ENCODE measurements at places on chromosomes 4 and X. TPM values are rescaled to one million over a fixed set of nuclear protein-coding genes. Genes with fewer than 3 reads are reported as not detected.
A peak's percentile ranks its signal among the peaks of the same experiment; 100 is the strongest.

Gene WNK3
- total RNA-seq = 0.29 TPM

- H3K27me3 ChIP-seq = no peaks in the 10 kb centered on the region
- no peaks in the 10 kb centered on the region for H3K36me3 ChIP-seq
- no peak overlapping the region for H3K4me3 ChIP-seq
- H3K4me1 ChIP-seq = no peaks in the 10 kb centered on the region
- no peak overlapping the region for H3K27ac ChIP-seq
Observed at GRCh38 chr4:52010986-52011385, 9.2 kb downstream of the LRRC66 start.

Gene SCML2
- total RNA-seq = 0.85 TPM

GRCh38 chr4:23805450-23805851 lies 84.4 kb downstream of the PPARGC1A start:
- DNase-seq = no peak
- no peaks in the 10 kb centered on the region for H3K27me3 ChIP-seq
- H3K4me1 ChIP-seq = no peaks in the 10 kb centered on the region
- H3K27ac ChIP-seq = no peak overlapping the region

- H3K36me3 ChIP-seq = no peaks in the 10 kb centered on the region
- no peak overlapping the region for H3K27ac ChIP-seq
- H3K27me3 ChIP-seq = peaks cover 2% of the 10 kb centered on the region
- H3K4me3 ChIP-seq = no peak overlapping the region
- DNase-seq = no peak
Observed at GRCh38 chrX:106791495-106791894, 11.0 kb upstream of the TBC1D8B start.

Gene TLR3
- total RNA-seq = 2.9 TPM

GRCh38 chr4:166838975-166839614 lies 395.2 kb downstream of the SPOCK3 start:
- no peak overlapping the region for H3K27ac ChIP-seq
- no peaks in the 10 kb centered on the region for H3K36me3 ChIP-seq
- DNase-seq = no peak
- no peak overlapping the region for H3K4me3 ChIP-seq
- no peaks in the 10 kb centered on the region for H3K4me1 ChIP-seq

GRCh38 chrX:148691456-148691855 lies 191.0 kb downstream of the AFF2 start:
- no peaks in the 10 kb centered on the region for H3K4me1 ChIP-seq
- H3K27me3 ChIP-seq = no peaks in the 10 kb centered on the region
- H3K4me3 ChIP-seq = no peak overlapping the region
- H3K27ac ChIP-seq = no peak overlapping the region

DNA sequence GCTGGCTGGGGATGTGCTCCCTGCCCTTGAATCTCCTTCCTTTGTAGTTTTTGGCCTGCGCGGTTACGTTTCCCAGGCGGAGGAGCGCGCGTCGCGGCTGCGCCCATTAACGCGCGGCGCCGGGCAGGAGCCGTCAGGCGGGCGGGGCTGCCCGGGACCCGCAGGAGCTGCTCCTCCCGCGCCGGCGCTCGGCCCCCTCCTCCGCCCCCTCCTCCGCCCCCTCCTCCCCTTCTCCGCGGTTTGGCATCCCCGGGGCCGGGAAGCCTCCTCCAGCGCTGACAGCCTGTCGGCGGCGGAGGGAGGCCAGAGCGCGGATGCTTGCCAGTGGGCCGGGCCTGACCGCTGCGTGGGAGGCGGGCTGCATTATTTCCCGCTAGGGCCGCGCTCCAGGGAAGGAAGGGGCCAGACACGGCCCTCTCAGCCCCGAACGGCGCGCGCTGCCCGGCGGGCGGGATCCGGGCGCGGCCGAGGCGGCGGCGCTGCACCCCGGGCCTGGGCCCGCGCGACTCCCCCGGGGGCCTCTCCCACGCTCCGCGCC lies at the start of gene DCLK2:
Gene DCLK2 (plus strand): TSS at position 405 of the 538 bp plus-strand sequence. CDS start 583 bp downstream, outside the sequence.
- H3K4me1 ChIP-seq = no peaks in the 10 kb centered on the region
- no peak within 1 kb of the TSS for H3K4me3 ChIP-seq
- no peaks in the 10 kb centered on the region for H3K36me3 ChIP-seq

- H3K36me3 ChIP-seq = no peaks in the 10 kb centered on the region
- no peak overlapping the region for H3K27ac ChIP-seq
- H3K4me1 ChIP-seq = no peaks in the 10 kb centered on the region
- DNase-seq = no peak
- no peak overlapping the region for H3K4me3 ChIP-seq
- H3K27me3 ChIP-seq = no peaks in the 10 kb centered on the region
Observed at GRCh38 chrX:14817571-14817970, 55.3 kb downstream of the FANCB start.

DNA sequence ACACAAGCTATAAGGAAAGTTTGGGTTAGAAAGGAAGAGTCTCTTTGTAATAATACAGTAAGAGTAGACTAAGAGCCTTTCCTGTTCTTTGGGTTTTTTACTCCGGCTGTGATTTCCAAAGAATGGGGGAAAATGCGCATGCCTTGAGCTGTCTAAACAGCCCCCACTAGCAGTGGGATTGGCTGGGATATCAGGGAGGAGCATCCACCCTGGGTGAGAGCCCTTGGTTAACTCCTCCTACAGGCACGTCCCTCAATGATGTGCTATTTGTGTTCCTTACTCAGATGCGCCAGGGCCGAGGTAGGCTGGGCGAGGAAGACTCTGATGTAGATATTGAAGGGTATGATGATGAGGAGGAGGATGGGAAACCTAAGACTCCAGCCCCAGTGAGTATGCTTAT lies 74.0 kb upstream of the OGT start:
- no peak for DNase-seq
- no peak overlapping the region for H3K27ac ChIP-seq
- no peaks in the 10 kb centered on the region for H3K4me1 ChIP-seq

Gene ADD1
- total RNA-seq = 264 TPM

- H3K36me3 ChIP-seq = no peaks in the 10 kb centered on the region
- DNase-seq = no peak
- H3K4me1 ChIP-seq = no peaks in the 10 kb centered on the region
- H3K27ac ChIP-seq = no peak overlapping the region
- H3K27me3 ChIP-seq = no peaks in the 10 kb centered on the region
- no peak overlapping the region for H3K4me3 ChIP-seq
Observed at GRCh38 chr4:57075367-57075766, 34.8 kb downstream of the IGFBP7 start.

Gene ENPP6
- total RNA-seq = not detected

Gene NXF3
- total RNA-seq = not detected

Gene POLN
- total RNA-seq = 2.6 TPM

- H3K27ac ChIP-seq = no peak overlapping the region
- DNase-seq = no peak
- H3K36me3 ChIP-seq = no peaks in the 10 kb centered on the region
- H3K4me1 ChIP-seq = no peaks in the 10 kb centered on the region
Observed at GRCh38 chrX:3582451-3582850, 131.0 kb downstream of the PRKX start.

GRCh38 chr4:13555325-13555724 lies 11.0 kb upstream of the NKX3-2 start:
- DNase-seq = no peak
- no peak overlapping the region for H3K4me3 ChIP-seq

DNA sequence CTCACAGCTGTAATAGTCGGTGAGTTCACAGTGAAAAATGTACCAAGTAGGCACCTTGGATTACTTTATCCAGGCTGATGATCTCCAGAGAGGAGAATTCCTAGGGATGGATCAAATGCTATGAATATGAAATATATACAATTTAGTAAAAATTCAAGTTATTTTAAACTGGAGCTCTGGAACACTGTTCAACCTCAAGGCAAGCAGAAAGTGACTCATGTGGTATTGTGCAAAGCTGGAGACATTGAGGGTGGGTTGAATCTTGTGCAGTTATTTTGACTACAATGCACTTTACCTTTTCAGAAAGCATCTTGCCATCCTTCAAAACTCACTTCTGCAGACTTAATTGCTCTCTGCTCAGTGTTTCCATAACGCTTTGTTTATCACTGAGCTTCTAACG lies 43.4 kb downstream of the OSTC start:
- no peak overlapping the region for H3K27ac ChIP-seq
- H3K4me3 ChIP-seq = no peak overlapping the region
- H3K27me3 ChIP-seq = no peaks in the 10 kb centered on the region
- H3K36me3 ChIP-seq = no peaks in the 10 kb centered on the region

- no peaks in the 10 kb centered on the region for H3K4me1 ChIP-seq
- DNase-seq = no peak
- H3K27ac ChIP-seq = no peak overlapping the region
- no peak overlapping the region for H3K4me3 ChIP-seq
- peaks cover 49% of the 10 kb centered on the region for H3K27me3 ChIP-seq
Observed at GRCh38 chr4:2062168-2062807, 3.2 kb downstream of the NAT8L start.

- H3K4me1 ChIP-seq = peaks cover 13% of the 10 kb centered on the region
- H3K27me3 ChIP-seq = no peaks in the 10 kb centered on the region
- H3K4me3 ChIP-seq = no peak overlapping the region
- DNase-seq = no peak
- H3K27ac ChIP-seq = no peak overlapping the region
Observed at GRCh38 chrX:10120828-10121227, 35.9 kb upstream of the CLCN4 start.

- H3K27me3 ChIP-seq = no peaks in the 10 kb centered on the region
- H3K36me3 ChIP-seq = no peaks in the 10 kb centered on the region
- no peak for DNase-seq
- H3K27ac ChIP-seq = peak overlapping the region; percentile 87
- peak overlapping the region; percentile 85 for H3K4me3 ChIP-seq
Observed at GRCh38 chr4:88285235-88285653, 883 bp upstream of the PPM1K start.

Gene PHOX2B
- not detected for total RNA-seq

GRCh38 chr4:33930497-33930896 lies 2313.8 kb downstream of the ARAP2 start:
- no peak overlapping the region for H3K4me3 ChIP-seq
- H3K27me3 ChIP-seq = no peaks in the 10 kb centered on the region
- no peak overlapping the region for H3K27ac ChIP-seq
- H3K36me3 ChIP-seq = no peaks in the 10 kb centered on the region
- no peak for DNase-seq
- no peaks in the 10 kb centered on the region for H3K4me1 ChIP-seq

DNA sequence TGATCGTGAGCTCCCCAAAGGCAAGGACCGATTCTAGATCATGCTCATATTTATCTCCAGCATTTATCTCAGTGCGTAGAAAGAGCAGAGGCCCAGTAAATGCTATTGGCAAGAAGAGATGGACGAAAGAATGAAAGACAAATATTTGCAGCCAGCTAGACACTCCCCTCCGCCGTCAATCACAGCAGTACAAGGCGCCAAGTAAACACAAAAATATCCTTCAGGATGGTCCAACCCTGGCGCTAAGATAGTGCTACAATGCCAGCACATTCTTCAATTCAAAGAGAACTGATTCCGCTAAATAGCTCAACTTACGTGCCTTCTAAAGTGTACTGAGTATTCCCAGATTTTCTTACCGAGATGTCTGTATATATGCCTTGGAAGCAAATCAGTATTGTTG lies 114.5 kb downstream of the DDX53 start:
- no peaks in the 10 kb centered on the region for H3K36me3 ChIP-seq
- H3K4me3 ChIP-seq = no peak overlapping the region
- H3K27me3 ChIP-seq = no peaks in the 10 kb centered on the region
- H3K4me1 ChIP-seq = no peaks in the 10 kb centered on the region
- no peak overlapping the region for H3K27ac ChIP-seq
